CD4-positive, CD25-positive, alpha-beta regulatory T cell (primary cell): ENCODE measurements at places on chromosomes 16 and 17. TPM values are rescaled to one million over a fixed set of nuclear protein-coding genes. Genes with fewer than 3 reads are reported as not detected.

PPP1R27 gene
- total RNA-seq: not detected

KRT15 gene
- total RNA-seq: not detected

DNA sequence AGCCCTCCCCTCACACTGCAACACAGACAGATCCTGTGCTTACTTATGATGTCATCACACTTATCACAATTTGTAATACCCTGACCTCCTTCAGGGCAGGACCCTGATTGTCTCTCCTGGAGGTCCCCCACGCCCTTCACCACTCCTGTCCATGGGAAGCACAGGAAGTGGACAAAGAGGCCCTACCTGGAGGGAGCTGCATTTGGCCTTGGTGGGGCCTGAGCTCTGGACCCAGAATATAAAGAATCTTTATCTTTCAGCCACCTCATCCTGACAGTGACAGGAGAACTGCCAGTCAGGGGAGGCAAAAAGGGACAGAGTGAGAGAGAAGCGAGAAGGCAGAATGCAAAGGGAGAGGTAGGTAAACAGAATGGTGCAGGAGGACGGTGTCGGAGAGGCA, 303.4 kb upstream of the N4BP1 start:
- no peak for DNase-seq

GGA3 gene
- total RNA-seq: 92.6 TPM

GRCh38 chr16:84544031-84544773, 39.7 kb upstream of the MEAK7 start:
- DNase-seq: no peak

DNA sequence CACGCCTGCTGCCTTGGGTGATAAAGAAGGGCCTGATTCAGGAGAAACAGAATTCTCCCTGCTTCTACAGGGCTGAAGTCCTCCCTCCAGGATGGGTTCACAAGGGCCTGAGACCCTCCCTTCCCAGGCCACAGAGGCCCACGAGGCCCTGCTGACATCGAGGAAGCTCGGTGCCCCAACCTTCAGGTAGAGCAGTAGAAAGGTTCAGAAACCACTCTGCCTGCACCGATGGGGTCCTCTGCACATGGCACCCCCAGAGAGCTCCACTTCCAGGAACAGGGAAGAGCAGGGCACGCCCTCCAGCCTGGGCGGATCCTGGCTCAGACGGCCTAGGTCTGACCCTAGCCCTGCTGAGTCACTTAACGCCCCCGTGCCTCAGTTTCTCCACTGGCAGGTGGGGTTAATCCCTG, 773 bp downstream of the CENPX start:
- DNase-seq: no peak

HES7 gene
- not detected for total RNA-seq

GRCh38 chr17:74080656-74081582, 122.6 kb upstream of the RPL38 start:
- no peak for DNase-seq

DNA sequence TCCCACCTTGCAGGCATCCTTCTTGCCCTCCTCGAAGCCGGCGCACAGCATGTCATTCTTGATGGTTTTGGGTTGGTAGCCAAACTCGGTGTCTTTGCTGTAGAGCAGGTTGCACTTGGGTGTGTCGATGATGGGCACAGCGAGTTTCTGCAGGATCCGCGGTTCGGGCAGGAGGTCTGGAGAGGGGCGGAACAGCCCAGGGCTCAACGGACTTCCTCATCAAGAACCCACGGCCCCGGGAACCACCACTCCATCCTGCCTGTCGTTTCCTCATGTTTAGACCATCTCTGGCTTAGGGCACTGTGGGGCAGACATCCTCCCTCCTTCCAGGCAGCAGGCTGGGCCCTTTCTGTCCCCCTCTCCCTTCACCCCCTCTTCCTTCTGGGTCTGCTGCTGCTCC, 6.5 kb downstream of the PRSS27 start:
- DNase-seq: no peak

CLEC10A gene
- not detected for total RNA-seq

- DNase-seq: no peak
Observed at GRCh38 chr17:67531291-67531690, 154.2 kb downstream of the PITPNC1 start.

- DNase-seq: no peak
Observed at GRCh38 chr17:82645516-82645915, 2.7 kb downstream of the WDR45B start.

DNA sequence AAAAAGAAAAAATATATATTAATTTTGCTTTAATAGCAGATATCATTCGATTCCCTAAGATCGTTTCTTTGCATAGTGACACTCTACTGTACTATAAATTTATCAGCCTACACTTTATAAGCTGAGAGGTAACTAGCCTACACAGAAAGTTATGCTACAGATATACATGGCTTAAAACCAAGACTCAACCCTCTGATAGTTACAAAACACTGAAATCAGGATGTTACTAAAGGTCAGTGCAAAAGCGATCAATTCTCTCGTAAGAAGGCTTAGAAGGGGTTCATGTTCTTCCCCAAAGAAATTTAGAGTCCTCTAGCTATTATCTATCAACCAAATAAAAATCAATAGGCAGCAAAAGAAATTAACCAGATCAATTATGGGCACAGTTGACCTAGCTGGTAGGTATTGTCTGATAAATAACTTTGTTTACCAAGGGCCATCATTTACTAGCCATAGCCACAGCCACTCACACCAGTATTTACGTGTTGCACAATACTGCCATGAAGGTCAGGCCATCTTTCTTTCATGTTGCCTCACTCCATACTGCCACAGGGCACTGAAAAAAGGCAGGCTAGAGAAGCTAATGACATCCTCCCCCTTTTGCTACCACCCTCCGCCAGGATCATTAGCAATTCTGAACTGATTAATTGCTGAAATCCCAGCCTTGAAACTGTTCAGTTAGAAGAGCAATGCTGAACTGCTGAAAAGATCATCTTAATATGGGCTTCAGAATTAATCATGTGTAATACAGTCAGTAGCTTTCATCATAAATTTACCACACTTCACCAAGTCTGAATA, 43.7 kb downstream of the RND2 start:
- DNase-seq: no peak

DNA sequence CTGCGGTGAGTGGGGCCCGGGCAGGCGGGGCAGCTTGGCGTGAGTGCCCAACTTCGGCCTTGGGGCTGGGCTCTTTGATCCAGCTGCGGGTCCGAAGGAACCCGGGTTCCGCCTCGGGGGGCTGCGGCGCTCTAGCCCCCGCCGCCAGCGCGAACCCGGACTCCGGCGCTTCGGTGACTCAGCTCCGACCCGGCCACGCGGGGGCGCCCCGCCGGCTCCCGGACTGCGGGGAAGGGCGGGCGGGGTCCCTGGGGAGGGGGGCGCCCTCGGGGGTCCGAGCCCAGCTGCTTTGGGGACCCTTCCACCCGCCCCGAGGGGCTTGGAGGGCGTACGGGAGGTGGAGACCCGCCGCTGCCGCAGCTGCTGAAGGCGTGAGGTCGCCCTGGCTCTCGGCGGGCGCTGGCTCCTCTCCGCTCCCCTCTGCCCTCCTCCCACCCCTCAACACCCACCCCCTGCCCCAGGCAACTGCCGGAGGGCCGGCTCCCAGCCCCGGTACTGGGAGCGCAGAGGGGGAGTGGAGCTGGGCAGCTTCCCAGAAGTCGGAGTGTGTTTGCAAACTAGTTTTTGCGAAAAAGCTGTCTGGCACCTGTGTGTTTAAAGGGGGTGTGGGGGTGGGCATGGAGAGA, 516 bp downstream of the CPNE2 start:
- peak; percentile 20 for DNase-seq

OR1F1 gene
- not detected for total RNA-seq

CBX8 gene
- 3.4 TPM for total RNA-seq

CDH15 gene
- 0.17 TPM for total RNA-seq

EFCAB13 gene
- total RNA-seq: 5.7 TPM

SLFN14 gene
- total RNA-seq: 0.57 TPM

- DNase-seq: no peak
Observed at GRCh38 chr17:69761767-69762321, 313.2 kb upstream of the KCNJ16 start.

CCL8 gene
- not detected for total RNA-seq

GRCh38 chr16:89861648-89862047, 11.7 kb upstream of the TCF25 start:
- DNase-seq: no peak

- no peak for DNase-seq
Observed at GRCh38 chr16:11456741-11457140, 111.5 kb downstream of the RMI2 start.

KCNJ18 gene
- total RNA-seq: not detected

DNA sequence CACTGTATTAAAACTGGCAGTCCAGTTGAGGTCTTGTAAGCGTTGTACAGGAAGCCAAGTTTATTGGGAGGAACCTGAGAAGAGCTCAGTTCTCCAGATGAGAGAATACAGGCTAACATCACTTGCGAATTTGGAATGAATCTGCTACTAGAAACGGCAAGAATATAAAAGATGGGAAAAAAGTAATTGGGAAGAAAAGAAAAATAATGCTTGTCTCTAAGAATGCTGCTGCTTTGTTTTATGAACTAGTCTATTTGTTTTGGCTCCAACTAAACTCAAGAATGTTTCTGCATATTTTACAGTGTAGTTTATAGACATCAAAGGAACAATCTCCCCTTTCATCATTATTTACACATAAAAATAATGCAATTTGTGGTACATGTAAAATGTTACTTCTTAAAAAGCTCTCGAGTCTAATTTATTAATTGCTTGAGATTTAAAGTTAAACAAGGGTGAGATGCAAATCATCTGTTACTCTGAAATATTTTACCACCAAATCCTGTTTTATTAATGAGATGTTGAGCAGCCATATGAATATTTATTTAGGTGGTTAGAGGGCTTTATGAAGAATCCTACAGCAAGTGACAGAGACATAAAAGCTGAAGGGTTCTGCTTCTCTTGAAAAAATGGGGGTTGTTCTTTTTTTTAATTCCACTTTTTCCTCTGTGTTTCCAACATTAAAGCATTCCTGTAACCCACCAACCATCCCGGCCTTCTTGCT, 162.1 kb upstream of the AXIN2 start:
- DNase-seq: no peak

DNA sequence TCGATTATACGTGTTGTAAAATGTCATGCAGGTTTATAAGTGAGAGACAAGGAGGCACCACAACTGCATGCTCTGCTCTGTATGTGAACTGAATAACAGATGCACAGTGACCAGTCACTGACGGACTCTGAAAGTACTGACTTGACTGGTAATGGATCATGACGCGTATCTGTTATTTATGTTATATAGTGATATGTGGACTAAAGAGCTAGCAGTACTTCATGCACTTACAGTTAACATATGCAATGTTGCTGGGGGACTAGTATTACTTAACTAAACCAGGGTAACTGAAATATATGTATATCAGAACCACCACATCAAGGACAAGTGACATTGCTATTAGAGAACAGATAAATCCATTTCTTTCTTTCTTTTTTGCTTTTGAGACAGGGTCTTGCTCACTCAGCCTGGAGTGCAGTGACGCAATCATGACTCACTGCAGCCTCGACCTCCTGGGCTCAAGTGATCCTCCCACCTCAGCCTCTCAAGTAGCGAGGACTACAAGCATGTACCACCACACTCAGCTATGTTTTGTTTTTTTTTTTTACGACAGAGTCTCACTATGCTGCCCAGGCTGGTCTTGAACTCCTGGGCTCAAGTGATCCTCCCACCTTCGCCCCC, 17.2 kb downstream of the COIL start:
- no peak for DNase-seq

KRTAP2-2 gene
- total RNA-seq: not detected

GRCh38 chr16:86771506-86772460, 193.4 kb downstream of the FOXL1 start:
- DNase-seq: no peak

DNA sequence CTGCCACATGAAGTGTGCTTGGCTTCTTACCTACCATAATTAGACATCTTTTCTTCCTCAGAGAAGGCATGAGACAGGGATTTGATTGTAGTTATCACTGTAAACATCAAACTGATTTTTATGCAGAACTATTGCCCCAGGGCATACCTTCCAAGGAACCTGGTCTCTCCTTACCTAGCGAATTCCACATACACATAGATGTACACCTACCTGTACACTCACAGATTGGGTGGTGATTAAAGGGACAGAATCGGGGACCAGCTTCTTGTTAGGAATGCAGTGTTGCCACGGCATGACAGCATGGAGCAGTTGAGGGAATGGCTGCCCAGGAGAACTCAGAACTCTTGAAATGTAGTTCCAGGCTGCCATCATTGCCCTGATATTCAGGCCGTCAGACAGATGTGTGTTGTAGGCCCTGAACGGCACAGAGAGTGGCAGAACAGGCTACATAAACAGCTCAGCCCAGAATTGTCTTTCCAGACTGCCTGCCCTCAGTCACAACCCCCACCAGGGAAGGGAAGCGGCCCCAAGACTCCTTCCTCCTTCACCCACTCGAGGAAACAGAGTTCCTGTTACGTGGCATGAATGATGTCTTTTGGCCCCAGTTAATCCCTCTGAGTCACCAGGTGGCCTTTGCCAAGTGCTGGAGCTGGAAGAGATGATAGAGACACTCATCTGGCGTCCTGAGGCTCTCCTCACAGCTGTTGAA, 17.8 kb upstream of the NAGLU start:
- DNase-seq: no peak

DNA sequence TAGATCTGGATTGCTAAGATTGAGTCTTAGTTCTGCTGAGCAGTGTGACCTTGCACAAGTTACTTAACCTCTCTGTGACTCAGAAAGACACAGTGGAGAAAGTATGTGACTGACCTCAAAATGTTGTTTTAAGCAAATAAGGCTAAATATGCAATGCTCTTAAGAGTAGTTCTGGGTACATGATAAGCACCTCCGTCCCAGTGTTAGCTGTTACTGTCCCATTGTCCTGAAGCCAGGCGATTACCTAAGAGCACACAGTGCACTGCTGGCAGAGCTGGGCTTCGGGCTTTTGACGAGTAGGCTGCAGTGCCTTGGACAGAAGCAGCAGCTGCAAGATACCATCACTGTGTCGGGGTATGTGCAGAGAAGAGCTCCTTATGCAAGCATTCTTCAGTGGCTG, 32.7 kb upstream of the FOXF1 start:
- no peak for DNase-seq
